Naive thymus-derived CD4-positive, alpha-beta T cell (primary cell): ENCODE measurements at places on chromosomes 16 and 17. TPM values are rescaled to one million over a fixed set of nuclear protein-coding genes. Genes with fewer than 3 reads are reported as not detected.

Gene MEOX1
- total RNA-seq = 0.37 TPM

Gene DPEP1
- not detected for total RNA-seq

- DNase-seq = no peak
Observed at GRCh38 chr16:56591377-56592060, 2.2 kb downstream of the MT3 start.

DNA sequence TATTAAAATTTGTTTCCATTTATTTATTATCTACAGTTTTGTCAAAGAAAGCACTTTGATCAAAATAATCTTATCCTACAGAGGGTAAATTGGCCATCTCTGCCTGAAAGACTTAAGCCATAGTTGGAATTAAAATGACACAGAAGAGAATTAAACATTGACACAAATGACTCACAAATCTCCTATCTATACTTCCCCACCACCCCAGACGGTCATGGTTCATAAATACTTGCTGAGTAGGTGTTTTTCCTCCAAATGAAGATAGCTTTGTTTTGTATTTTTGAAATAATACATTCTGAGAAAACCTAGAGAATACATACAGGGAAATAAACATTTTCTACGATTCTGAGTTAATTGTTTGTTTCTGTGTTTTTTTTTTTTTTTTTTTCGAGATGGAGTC lies 142.8 kb downstream of the MAP2K6 start:
- DNase-seq = no peak

DNA sequence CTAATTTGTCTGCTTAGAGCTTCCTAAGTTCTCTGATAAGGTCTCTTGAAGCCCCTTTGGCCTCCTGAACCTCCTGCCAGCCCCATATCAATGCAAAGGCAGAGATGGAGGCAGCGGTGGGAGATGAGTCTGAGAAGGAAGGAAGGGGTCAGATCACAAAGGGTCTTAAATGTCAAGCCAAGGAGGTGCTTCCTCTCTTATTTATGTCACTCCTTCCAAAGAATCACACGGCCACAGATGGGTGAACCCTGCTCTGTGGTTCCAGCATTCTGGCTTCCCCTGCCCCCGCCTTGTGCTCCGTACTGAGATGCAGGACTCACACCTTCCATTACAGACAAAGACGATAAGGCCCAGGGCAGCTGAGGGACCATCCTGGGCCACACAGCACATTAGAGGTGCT lies 96.3 kb downstream of the GSG1L start:
- DNase-seq = no peak

DNA sequence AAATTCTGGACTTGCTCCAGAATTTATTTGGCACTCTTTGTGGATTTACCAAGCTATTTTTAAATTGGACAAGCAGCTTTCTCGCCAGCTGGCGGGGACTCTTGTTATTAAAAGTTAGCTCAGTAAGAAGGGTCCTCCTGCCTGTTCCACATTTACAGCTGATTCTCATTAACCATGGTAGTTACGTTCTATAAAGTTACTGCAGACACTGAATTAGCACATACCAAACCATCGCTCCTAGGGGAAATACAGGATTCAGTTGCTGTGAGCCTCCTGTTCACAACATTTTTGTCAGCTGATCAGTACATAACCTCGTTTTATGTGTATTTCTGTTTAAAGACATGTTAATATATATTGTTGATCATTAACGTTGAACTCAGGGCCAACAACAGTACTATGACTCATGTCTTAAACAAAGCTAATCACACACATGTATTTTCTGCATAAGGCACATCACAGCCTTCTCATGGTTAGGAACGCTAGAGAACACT lies 4.2 kb downstream of the LDAF1 start:
- DNase-seq = no peak

DNA sequence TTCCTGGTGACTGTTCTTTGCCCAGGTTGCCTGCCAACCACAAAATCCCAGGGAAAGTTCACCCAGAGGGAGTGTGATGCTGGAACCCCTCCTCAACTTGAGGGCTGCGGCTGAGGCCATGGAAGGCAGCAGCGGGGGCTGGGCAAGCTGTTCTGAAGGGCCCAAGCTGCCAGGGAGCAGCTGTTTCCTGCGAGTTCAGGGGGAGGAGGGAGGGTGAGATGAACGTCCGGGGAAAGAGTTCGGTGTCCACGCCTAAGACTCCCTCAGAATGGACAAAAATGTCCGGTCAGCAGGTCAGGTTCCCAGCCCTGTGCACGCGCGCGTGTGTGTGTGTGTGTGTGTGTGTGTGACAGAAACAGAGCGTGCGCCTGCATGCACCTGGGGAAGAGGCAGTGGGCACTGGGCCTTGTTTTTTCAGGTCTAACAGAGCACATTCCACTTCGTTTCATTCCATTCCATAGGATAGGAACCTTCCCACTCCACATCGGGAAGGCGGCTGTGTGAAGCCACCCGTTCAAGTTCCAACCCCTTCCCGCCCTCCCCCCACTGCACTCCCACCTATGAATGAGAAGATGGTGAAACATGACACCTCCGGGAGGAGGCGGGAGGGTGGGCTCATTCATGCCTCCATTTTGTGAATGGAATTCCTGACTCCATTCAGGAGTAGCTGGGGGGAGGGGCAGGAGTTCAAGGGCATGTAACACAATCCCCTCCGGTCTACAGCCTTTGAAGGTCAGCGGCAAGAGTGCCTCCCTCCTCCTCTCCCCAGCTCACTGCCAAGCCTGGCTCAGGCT lies 15.7 kb downstream of the ETV4 start:
- no peak for DNase-seq

Gene FNDC8
- total RNA-seq = not detected in 2 replicates

- no peak for DNase-seq
Observed at GRCh38 chr16:71672125-71672524, 46.1 kb downstream of the MARVELD3 start.

GRCh38 chr17:6162892-6163291 lies 92.7 kb downstream of the WSCD1 start:
- no peak for DNase-seq

Gene DHRS7C
- not detected for total RNA-seq

Gene SCNN1B
- not detected in 2 replicates for total RNA-seq

Gene TTLL6
- not detected for total RNA-seq

DNA sequence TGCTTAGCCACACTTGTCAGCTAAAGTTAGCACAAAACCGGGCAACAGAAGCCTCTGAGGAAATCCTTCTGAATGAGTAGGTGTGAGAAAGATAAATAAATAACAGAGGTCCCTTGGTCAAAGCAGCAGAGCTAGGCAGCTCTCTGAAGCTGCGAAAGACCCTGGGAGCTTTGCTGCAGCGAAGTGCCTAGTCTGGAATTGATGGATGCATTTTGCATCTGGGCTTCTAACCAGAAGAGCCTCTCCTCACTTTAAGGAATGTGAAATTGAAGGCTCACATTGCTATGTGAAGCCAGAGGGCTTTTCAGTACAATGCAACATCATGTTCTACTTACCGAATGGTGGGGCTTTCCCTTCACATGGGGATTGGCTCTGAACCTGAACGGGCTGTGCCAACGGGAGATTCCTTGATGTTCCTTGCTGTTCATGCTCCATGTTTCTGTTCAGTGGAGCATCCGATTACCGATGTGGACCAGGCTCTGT lies 274.6 kb downstream of the HS3ST3B1 start:
- no peak for DNase-seq

DNA sequence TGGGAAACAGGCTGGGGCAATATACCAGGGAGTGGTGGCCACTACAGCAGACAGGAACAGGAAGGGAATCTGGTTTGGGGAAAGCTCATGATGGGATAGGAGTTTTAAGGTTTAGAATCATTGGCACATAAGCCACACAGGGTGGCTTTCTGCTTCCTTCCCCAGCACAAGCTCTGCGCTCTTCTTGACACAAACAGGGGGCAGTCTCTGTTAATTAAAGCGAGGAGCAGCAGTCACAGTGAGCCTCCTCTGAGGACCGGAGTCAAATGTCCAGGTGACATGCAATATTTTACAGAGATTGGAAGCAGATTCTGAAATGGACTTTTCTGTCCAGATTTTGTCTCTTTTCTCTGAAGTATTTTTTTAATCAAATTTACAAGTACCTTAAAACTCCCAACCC lies 2.8 kb upstream of the SHISA9 start:
- DNase-seq = no peak

DNA sequence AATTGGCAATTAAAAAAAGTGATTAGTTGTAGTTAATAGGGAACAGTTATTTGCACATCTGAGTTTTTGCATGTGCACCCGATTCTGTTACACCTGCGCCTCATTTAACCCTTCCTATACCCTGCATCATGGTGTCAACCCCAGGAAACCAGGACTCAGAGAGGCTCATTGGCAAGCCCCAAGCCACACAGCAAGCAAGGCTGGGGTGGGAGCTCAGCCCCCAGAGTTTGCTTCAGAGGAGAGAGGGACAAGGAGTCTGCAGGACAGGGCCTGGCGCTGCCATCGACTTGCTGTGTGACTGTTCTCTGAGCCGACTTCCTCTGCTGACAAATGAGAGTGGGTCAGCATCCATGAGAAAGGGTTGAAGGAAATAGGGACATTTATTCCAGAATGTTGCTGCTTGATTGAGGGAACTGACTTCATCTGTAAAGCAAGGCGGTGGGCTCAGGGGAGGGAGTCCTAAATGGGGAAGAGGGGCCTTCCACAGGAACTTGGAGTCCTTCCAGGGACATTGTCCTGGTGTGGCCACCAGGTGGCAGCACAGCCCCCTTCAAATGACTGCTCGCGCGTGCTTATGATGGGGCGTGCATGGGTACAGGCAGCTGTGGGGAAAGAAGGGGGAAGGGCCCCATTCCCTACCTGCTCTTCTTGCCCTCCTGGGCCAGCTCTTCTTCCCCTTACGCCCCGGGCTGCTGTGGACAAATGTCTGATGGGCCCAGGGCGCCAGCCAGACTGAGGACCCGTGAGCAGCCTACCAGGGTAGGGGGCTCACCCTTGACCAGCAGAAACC lies 51.6 kb downstream of the NT5M start:
- DNase-seq = peak; percentile 61

DNA sequence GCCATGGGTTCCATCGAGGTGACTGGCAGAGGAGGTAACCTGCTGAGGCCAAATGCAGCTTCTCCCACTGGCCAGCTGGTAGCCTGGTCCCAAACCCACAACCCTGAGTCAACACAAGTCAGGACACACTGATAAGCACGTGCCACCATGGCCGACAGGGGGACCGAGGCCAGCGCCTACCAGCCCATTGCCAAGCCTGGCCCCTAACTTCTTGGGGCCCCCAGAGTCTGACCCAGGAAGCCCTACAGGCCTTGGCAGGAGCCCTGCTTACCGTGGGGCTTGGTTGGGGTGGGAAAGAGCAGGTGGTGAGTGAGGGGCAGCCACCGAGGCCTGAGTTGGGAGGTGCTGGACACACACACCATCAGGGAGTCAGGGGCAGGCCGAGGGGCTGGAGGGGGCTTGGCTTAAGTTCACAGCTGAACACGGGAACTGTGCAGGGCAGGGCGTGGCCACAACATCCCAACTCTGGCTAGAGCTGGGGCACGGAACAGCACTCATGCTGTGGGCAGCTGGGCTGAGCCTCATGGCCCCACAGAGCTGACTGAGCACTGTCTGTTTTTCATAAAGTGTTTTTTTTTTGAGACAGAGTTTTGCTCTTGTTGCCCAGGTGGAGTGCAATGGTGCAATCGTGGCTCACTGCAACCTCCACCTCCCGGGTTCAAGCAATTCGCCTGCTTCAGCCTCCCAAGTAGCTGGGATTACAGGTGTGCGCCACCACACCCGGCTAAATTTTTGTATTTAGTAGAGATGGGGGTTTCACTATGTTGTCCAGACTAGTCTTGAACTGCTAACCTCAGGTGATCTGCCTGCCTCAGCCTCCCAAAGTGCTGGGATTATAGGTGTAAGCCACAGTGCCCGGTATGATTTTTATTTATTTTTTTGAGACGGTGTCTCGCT lies 5.5 kb downstream of the MRPL28 start:
- DNase-seq = no peak

Gene B3GNT9
- total RNA-seq = 13.0 and 13.2 TPM in 2 replicates

- no peak for DNase-seq
Observed at GRCh38 chr17:3747805-3748204, 24.1 kb downstream of the HASPIN start.

Gene CTRB2
- total RNA-seq = not detected

DNA sequence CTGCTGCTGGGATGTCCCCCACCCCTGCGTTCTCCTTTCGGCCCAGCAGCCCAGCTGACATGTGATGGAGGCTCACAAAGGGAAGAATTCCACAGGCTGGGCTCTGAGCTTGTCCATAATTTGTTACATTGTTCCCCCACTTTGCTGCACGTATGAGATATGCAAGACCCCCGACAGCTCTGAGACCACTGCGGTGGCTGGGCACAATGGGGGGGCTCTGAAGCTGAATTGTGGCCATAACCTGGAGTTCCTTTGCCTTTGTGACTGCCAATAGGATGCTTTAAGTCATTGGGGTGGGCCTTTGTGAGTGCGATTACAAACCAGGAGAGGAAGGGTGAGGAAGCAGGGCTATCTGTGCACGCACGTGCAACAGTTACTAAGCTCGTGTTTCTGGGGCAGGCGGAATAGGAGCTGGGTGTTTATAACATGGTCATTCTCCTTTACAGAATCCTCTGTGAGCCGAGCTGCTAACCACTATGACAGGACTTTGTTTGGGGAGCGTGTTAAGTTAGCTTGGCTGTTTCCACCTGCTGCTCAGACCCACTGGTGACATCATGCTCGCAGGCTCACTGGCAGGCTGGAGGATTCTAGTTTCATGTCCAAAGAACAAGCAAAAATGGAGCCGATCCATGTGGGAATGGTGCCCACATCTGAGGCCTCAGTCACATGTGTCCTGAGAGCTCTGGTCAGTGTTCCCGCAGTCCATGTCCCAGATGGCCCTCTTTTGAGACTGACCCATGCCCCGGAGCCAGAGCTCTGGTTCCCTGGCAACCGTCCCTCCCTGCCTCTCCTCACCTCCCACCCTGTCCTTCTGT lies 208.3 kb upstream of the SALL1 start:
- no peak for DNase-seq

Gene ERAL1
- 20.6 TPM for total RNA-seq

Gene DOC2A
- not detected for total RNA-seq

DNA sequence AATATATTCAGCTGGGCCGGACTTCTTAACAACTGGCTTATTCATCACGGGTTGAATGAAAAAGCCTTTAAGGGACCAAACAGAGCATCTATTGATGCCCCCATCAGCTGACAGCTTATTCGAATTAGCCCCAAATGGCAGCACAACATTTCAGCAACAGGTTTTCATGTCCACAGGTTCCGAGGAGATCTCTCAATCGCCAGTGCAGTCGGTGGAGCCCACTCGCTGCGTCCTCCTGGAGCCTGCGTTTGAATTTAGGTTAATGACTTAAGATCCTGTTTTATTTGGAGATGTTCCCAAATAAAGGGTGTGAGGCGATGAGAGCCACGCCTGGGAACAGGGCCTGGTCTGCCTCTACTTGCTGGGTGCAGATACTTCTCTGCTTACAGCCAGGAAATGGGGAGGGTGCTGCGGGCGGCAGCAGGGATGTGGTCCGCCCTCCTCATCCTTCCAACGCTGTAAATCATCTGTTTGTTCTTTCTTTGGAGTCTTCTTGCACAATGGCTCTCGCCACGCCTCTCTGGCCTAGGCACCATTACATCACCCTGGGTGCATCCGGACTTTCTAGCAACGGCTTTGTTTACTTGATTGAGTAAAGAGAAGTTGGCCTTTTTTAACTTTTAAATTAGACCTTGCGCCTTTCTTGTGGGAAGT lies 22.6 kb downstream of the NDE1 start:
- peak; percentile 93 for DNase-seq

- peak; percentile 79 for DNase-seq
Observed at GRCh38 chr17:50087246-50087911, 7.8 kb upstream of the PDK2 start.

- DNase-seq = no peak
Observed at GRCh38 chr17:57107498-57108101, 22.6 kb downstream of the AKAP1 start.

Gene CCL17
- not detected for total RNA-seq
